ENCODE measurements at places on chromosomes 2 and 18.
A peak's percentile ranks its signal among the peaks of the same experiment; 100 is the strongest.

- no peak for DNase-seq
Observed at GRCh38 chr18:60485201-60485600, 112.6 kb upstream of the MC4R start.

DNA sequence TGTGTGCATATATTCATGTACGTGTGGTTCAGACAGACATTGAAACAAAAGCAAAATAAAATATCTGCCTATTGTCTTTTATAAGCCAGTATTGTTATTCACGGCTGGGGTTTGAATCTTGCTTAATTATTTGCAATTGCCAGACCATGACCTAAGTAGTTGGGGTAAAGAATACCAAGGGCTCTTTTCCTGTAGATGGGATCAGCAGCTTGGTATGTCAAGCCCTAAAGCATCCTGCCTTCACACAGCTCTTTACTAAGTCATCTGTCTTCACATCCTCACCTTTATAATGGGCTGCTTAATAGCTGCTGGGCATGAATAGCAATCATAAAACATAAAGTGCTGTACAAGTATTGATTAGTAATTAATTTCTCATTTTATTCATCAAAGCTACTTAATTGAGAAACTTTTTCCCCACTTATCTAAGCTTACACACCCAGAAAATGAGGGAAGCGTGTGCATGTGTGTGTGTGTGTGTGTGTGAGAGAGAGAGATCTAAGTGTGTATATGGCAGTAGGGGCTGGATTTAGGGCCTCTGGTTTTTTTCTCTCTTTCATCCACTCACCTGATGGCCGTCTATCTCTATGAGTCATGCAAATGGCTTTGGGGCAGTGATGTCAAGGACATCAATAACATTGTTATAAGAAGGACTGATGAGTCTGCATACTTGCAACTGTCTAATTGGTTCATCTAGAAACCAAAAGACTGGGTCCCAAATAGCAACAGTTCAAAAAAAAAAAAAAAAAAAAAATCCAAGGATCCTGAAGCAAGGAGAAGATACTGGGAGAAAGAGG is 244.1 kb upstream of the TNP1 start:
- peak; percentile 55 for DNase-seq

DNA sequence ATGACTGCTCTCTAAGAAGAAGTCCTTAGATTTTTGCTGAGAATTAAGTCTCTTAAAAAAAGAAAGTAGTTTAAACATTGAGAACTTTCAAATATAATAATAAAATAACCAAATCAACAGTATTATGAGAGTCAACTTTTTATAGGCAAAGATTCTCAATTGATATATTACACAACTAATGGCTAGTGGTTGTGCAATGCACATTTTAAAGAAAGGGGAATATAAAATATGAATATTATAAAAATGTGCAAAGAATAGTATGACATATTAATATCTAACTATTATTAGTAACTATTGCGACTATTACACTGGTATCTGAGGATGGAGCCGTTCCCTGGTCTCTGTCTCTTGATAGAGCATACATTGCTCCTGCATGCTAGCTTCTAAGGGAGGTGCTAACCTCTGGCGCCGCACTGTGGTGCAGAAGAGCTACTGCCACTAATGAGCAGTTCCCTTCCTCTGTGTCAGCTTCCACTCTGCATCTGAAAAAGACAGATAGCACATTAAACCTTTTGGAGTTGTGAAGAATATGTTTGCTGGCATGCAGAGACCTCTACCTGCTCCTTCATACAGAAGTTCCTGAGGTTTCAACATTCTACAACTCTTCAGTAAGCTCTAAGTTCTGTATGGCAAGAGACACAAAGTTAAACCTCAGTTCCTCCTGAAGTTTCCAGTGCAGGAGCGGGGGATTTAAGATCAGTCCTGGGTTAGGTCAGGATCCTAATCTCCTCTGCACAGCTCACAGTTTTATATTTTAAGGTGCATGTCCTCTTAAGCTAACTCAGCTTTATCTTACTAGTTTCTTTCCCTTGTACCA is 3.5 kb upstream of the SLC9A2 start:
- peak; percentile 55 for DNase-seq

DNA sequence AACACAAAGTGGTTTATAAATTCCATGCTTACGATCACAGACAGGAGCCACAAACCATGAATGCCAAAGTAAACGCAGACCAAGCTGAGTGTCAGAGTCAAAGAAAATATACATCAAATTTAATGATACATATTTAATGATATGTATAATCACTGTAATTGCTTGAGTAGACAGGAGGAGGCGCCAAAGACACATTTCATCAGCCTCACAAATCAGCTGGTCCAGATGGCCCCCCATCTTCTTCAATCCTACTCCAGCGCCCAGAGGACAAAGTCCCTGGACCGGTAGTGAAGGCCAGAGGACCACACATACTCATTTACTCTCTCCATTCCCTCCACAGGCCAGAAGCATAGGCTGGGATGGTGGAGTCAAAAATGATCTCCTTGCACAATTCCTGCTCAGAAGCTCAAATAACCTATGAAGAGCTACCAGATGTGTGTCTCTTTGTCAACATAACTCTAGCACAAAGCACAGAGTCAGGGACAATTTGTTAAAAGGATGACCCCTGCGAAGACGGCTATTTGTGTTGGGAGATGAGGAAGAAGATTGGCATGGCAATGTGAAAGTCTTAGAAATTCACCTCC is 149.3 kb upstream of the PGAP1 start:
- no peak for DNase-seq

DNA sequence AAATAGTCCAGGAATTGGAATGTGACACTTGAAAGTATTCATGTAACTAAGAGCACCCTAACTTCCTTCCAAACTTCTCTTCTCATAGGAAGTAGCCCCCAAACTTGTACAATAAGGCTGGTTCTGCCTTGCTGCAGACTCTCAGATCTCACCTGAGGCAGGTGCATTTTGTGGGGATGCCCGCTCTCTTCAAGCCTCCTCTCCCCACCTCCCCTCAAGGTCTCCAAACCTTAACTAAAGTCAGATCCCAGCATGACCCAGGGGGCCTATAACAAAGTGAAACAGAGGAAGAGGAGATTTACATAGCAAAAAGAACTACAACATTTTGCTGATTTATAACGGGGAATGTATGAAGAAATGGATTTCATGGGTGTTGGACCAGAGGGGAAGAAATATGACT is 23.6 kb downstream of the CDKL4 start:
- DNase-seq = no peak

GRCh38 chr2:119574864-119575263 is 30.6 kb downstream of the CFAP221 start:
- no peak for DNase-seq

DNA sequence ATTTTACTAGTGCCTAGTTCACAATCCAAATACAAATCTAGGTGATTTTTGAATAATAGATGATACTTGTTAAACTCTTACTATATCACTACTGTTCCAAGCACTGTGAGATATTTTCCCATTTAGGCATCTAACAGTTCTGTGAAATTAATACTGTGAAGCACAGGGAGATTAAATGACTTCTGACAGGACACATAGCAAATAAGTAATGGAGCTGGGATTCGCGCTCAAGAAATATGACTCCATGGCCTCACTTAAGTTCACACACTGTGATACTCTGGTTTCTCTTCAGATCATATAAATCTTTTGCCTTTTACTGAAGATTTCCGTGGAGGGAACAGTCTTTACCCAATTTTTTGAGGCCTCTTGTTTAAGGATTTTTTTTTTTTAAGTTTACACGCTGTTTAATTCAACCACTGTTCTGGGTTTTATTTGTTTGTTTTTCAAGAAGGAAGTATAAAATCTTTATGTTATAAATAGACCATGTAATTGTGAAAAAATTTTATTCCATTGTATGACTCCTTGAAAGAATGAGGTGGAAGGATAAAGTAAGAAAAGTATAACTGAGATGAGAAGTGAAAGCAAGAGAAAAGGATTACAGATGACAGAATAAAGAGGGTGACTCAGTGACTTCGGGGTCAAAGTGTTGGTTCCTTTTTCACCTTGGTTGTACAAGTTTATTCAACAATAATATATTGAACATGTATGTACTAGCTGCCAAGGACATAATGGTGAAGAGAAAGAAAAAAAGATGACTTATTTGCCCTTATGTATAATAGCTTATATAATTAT is 30.2 kb downstream of the RBM45 start:
- DNase-seq = peak; percentile 17

- no peak for DNase-seq
Observed at GRCh38 chr2:53629501-53629900, 138.1 kb upstream of the CHAC2 start.

GRCh38 chr2:54524226-54524991 is 68.3 kb downstream of the SPTBN1 start:
- DNase-seq = peak; percentile 49

DNA sequence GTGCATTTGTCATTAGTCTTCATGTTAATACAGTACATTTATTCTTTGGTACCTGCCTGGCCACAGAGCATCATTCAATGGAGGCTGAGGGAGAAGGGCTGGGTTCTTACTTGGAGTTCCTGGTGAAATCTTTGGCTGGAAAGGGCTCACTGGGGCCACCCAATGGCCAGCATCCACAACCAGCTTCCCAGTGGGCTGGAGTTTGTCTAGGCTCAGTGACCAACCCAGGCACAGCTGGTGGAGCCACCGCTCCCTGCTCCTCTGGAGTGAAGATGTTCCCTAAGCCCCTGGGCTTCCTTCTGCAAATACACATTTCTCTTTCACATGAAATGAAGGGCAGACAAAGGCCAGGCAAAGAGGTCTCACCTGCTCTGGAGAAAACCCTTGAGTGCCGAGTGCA is 34.4 kb downstream of the EHD3 start:
- no peak for DNase-seq

DNA sequence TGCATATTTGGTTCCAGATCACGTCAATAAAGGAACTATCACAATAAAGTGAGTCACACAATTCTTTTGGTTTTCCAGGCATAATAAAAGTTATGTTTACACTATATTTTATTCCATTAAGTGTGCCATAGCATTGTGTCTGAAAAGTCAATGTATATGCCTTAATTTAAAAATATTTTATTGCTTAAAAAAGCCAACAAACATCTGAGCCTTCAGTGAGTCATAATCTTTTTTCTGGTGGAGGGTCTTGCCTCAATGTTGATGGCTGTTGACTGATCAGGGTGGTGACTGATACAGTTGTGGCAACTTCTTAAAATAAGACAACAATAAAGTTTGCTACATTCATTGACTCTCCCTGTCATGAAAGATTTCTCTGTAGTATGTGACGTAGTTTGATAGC is 254.3 kb upstream of the SPOPL start:
- no peak for DNase-seq

GRCh38 chr2:240326886-240327285 is 108.6 kb upstream of the GPC1 start:
- no peak for DNase-seq

- no peak for DNase-seq
Observed at GRCh38 chr2:231679908-231680284, 28.4 kb upstream of the PTMA start.

- DNase-seq = no peak
Observed at GRCh38 chr2:232866104-232866503, 4.0 kb upstream of the SNORC start.

GRCh38 chr2:129803871-129804270 is 175.6 kb upstream of the RAB6C start:
- DNase-seq = no peak

DNA sequence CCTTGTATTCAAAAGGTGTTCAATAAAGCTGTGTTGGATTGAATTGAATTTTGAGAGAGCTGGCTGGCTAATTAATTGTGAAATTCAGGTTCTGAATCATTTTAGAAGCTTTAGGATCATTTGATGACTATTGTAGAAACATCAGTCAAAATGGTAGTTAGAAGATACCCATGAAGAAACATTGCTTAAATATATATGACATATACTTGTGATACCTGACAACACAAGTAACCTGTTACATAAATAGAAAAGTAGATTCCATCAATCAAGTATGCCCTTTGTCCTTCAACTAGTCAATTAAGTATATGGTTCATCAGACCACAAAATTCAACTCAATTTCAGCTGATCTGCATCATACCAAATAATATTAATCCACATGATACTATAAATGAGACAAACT is 185.6 kb downstream of the PID1 start:
- DNase-seq = no peak

DNA sequence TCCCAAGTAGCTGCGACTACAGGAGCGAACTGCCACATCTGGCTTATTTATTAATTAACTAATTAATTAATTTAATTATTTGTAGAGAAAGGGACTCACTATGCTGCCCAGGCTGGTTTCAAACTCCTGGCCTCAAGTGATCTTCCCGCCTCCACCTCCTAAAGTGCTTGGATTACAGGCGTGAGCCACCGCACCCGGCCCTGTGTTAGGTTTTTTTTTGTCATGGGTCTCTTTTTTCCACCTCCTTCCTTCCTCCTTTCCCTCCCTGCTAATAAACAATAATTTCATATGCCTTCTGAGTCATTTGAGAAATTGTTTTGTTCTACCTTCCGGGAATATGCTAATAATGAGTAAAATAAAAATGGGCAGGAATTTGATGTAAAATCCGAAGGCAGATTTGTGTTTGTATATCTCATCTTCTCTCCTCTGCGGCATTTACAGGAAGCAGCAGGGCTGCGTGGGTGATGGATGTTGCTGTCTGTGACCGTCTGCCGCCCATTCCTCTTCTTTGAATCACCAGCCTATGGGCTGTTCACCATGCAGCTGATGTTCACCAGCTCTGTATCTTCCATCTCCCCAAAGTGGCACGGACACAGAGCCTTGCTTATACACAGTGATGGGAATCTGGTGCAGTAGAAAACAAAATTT is 89.9 kb downstream of the ACSL3 start:
- DNase-seq = no peak

GRCh38 chr2:29215739-29216608 is 100.8 kb downstream of the CLIP4 start:
- DNase-seq = no peak

DNA sequence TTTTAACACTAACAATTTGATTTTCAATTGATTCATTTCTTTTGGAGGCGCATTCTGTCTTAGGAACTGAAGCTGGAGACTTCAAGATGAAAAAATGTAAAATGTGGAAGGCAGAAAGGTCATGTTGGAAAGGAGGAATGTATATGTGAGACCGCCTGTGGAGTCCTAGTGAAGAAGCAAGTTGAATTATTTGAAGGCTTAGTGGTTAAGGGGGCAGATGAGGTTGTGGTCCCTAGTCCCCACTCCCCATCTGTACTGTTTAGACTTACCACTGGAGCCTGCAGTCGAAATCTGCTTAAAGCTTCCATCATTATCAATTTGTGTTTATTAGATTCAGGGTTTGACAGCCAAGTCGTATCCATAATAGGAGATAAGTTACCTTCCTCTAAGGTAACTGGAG is 15.4 kb upstream of the MIB1 start:
- DNase-seq = no peak

- DNase-seq = no peak
Observed at GRCh38 chr2:26952374-26952773, 18.1 kb upstream of the MAPRE3 start.

- no peak for DNase-seq
Observed at GRCh38 chr2:167832868-167833287, 414.5 kb downstream of the STK39 start.

GRCh38 chr18:7604361-7604760 is 37.2 kb downstream of the PTPRM start:
- DNase-seq = no peak

DNA sequence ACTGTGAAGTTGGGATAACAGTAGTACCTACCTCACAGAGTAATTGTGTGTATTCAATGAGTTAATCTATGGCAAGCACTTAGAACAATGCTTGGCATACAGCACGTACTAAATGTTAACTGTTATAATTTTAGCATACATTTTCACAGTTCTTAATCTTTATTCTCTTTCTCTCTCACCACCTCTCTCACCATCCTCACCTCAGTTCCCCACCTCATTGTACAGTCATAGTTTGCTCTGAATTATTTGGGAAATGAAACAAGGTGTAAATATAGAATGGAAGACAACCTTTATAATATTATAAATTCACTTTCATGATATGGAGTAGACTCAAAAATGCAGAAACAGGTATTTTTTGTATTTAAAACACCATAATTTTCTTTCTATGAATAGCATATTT is 40.0 kb upstream of the DNAH7 start:
- no peak for DNase-seq
